ENCODE measurements at places on chromosomes 5 and 9. TPM values are rescaled to one million over a fixed set of nuclear protein-coding genes. Genes with fewer than 3 reads are reported as not detected.
A peak's percentile ranks its signal among the peaks of the same experiment; 100 is the strongest.

GRCh38 chr5:59608745-59609144 is 284.8 kb downstream of the PDE4D start:
- no peak for DNase-seq

DNA sequence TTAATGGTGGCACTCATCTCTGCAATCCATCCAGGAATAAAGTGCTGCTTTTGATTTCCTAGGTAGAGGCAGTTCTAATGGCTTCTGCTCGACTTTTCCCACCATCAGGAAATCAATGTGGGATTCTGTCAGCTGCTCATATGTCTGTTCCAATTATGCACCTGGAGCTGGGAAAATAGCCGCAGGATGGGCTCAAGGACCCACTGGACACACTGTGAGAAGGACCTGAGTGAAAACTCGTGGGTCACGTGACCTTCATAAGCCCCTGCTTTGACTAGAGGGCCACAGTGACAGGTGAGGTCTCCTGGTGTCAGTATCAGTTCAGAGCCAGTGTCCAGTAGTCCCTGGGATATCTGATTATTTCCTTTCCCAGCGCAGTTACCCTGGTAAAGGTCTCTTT is 17.9 kb upstream of the PTGES start:
- no peak for DNase-seq

DNA sequence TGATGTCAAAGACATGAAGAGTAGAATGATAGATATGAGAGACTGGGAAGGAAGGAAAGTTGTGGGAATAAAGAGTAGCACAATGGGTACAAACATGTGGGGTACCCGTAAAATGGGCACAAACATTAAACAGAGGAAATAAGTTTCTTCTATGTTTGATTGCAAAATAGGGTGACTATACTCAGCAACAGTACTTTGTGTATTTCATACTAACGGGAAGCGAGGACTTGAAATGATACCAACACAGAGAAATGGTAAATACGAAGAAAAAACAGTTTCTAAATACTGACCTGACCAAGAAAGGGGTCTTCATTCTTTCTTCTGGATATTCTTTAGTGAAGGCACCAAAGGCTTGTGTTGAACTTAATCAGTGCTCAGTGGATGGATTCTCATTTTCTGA is 31.1 kb downstream of the ATP6V0E1 start:
- no peak for DNase-seq

DNA sequence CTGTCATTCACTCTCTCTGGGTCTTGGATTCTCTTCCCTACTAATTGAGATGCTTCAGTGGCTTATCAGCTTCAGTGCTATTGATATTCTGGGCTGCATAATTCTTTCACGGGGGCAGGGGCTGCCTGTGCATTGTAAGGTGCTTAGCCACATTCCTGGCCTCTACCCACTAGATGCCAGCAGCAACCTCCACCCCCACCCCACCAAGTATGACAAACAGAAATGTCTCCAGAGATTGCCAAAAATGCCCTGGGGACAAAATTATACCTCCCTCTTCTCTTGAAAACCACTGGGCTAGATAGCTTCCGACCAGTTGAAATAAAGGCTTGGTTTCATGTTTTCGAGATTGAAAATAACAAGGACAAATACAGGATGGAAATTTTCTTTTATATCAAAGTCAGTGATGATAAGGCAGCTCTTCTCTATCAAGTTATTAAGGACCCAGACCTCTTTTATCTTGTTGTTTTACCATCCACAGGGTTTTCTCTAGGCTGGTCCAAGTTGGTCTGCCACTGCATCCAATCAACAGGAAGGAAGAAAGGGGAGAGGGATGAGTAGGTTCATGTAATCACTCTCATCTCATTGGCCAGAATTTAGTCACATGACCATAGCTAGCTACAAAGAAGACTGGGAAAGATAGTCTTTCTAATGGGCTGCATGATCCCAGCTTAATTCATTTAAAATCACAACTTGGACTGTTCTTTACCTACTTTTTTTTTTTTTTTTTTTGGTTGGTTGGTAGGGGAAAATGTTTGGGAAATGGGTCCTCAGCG is 92.1 kb upstream of the RANBP3L start:
- no peak for DNase-seq

GRCh38 chr9:107847978-107848964 is 358.7 kb upstream of the KLF4 start:
- DNase-seq, result no peak

- DNase-seq, result no peak
Observed at GRCh38 chr5:129406440-129406839, 53.7 kb upstream of the ADAMTS19 start.

DNA sequence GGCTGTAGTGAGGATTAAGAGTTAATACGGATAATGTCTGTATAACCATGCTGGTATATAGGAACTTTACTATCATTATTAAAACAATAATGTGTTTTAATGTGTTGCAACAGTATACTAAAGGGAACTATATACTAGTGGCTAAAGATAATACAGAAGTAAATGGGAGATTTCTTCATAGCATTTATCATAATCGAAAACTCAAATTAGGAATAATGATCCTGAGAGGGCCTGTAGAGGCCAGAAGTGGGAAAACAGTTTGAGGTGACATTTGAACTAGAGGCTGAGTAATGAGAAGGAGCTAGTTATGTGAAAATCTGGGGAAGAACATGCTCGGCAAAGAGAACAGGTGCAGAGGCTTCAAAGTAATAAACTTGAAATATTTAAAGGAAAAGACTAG is 2.9 kb downstream of the TCERG1 start:
- no peak for DNase-seq

GRCh38 chr9:137367506-137368430 is 55.2 kb downstream of the EXD3 start:
- no peak for DNase-seq

DNA sequence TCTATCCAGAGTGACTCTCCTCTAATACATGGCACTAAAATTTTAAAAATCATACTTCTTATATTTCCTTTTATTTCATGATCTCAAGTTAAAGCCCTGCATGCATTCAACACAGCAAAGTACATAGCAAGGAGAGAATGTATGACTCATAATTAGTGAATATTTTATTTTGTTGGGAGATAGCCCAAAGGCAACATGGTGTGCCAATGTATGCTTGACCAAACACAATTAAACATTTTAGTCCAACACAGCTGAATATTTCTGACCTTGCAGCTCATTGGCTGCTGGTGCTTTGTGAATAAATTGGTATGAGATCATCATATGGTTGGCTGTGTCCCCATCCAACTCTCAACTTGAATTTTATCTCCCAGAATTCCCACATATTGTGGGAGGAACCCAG is 103.5 kb downstream of the NPR3 start:
- no peak for DNase-seq

GRCh38 chr5:7978114-7978513 is 109.2 kb downstream of the MTRR start:
- no peak for DNase-seq

DNA sequence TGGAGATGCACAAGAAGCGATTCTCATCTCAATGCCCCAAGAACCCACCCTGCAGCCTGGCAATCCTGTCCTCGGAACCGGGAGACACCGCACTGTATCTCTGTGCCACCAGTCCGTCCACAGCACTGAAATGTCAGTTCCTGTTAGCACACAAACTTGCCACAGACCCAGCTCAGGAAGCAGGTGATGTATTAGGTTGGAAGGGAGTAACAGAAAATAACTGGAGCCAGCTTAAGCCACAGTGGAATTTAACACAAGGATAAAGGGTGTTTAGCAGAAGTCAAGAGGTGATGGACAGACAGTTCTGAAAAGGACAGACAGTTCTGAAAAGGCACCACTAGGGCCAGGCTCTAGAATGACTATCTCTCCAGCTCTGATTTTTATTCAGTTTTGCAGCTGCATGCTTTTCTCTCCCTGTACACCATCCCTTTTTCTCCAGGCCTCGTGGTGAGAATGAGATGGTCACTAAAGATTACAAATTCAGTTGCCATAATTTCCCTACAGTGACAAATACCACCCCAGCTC is 114.4 kb downstream of the ANKRD18B start:
- DNase-seq, result no peak

GRCh38 chr9:132575005-132575609 is 7.3 kb upstream of the BARHL1 start:
- peak; percentile 90 for DNase-seq

NOXA1 gene
- total RNA-seq, result not detected

SLC36A3 gene
- total RNA-seq, result not detected

C9orf50 gene
- not detected for total RNA-seq

LAMC3 gene
- total RNA-seq, result 1.8 TPM

BSPRY gene
- total RNA-seq, result 0.64 TPM
